ENCODE measurements at places on chromosomes 1 and 21. TPM values are rescaled to one million over a fixed set of nuclear protein-coding genes. Genes with fewer than 3 reads are reported as not detected.

The S100A7A gene
- not detected for total RNA-seq

The CDC20 gene
- 1.1 TPM for total RNA-seq

The OLIG1 gene
- not detected for total RNA-seq

The AMIGO1 gene
- total RNA-seq, result 7.7 TPM

The OR10Z1 gene
- not detected for total RNA-seq

The ACTL8 gene
- total RNA-seq, result not detected

The C1orf141 gene
- total RNA-seq, result not detected

The GLIS1 gene
- total RNA-seq, result 0.81 TPM

The PPIAL4G gene
- total RNA-seq, result 0.09 TPM

The AMY1C gene
- not detected for total RNA-seq

The ZNF683 gene
- 0.65 TPM for total RNA-seq

The KPRP gene
- not detected for total RNA-seq

The NBPF4 gene
- 0.19 TPM for total RNA-seq

Data from aorta (tissue), 5 donors.